ENCODE measurements at places on chromosomes 2 and 18.

GRCh38 chr2:67311536-67311935 is 85.6 kb upstream of the ETAA1 start:
- DNase-seq: no peak

DNA sequence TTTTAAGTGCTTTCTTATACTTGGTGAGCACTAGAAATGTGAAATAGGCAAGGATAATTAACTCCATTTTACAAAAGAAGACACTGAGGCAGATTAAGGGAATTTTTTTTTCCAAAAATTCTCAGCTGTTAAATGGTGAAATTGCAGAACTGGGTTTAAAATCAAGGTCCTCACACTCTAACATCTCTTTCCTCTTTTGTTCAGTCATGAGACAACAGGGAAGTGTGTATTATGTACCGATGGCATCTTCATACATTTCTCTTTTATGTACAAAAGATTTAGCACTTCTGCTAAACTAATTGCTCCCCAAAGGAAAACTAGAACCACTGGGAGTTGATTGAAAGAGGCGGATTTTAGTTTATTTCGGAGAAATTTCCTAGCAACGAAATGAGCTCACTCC is 203.0 kb downstream of the SETBP1 start:
- DNase-seq: no peak

GRCh38 chr2:18066066-18066465 is 187.6 kb downstream of the KCNS3 start:
- no peak for DNase-seq

DNA sequence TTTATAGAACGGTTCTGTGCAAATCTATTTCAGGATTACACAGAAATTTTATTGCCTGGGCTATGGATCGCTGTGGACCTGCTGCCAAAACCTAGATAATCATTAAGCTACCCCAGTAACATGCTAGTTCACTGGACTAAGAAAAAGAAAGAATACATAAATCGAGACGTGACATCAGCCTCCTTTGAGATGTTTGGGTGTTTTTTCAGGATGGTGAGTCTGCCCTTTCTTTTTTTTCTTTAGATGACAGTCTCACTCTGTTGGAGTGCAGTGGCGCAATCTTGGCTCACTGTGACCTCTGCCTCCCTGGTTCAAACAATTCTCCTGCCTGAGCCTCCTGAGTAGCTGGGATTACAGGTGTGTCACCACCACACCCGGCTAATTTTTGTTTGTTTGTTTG is 52.0 kb downstream of the FHOD3 start:
- DNase-seq: no peak

DNA sequence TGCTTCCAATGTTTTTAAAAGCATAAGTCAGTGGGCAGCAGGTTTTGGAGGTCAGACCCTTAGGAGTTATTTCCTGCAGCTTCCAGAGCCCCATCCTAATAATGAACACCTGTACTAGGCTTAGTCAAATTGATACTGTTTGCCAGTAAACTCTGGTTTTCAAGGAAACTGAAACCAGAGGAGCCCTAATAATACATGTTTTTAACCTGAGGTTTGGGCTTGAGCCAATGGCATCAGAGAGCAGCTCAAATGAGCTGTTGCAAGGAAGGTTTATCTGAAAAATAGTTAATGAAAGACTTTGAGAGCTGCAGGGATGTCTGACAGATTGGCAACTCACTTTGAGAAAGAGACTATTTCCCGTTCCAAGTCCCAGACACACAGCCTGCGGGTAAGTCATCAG is 54.6 kb downstream of the DCC start:
- DNase-seq: no peak

DNA sequence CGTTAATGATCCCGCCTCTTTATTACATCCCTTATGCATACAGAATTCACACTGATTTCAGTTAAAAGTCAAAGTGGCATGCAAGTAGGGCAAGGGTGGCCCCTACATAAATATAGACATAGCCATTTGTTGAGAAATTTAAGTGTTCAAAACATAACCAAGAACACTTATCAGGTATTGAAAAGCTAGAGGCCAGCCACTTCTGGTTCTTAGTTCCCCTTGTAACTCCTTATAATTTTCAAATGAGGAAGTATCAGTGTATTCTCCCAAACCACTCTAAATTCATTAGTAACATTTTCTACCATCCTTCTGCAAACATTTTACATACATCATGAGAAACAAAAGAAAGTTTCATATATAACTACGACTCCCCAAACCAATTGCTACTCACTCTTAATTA is 5.8 kb upstream of the ARL5A start:
- no peak for DNase-seq

DNA sequence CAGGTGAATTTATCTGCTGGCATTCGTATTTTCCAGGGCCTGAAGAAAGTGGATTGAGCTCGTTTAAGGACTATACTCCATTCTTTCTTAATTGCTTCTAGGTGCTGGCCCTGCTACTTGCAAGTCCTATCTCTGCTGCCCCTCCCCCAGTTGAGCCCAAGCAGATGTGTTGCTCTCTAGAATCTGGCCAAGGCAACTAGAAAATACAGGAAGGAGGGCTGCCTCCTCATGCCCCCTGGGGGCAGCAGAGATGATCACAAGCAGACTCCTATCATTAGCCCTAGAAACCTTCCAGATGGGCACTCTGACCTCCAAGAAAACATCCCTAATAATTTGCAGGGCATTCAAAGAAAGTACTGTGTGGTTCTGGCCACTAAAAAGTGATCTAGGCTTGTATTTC is 72.5 kb upstream of the CYP26B1 start:
- no peak for DNase-seq

GRCh38 chr2:100008956-100009355 is 133.4 kb downstream of the AFF3 start:
- no peak for DNase-seq

DNA sequence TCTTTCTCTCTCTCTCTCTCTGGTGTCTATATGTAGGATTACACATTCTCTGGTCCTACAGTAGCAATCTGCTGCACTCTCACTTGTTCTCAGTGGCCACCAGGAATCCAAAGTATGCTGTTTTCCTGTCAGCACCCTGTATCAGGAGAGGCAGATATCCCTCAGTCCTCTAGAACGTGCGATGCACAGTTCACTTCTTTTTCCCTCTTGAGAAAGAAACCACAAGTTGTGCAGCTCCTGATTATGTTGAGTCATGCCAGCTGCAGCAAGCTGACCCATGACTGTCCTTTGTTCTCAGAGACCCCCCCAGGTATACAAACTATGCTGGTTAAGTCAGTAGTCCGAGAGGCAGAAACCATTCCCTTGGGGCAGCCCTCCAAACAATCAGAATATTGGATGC is 54.6 kb downstream of the LANCL1 start:
- DNase-seq: no peak

DNA sequence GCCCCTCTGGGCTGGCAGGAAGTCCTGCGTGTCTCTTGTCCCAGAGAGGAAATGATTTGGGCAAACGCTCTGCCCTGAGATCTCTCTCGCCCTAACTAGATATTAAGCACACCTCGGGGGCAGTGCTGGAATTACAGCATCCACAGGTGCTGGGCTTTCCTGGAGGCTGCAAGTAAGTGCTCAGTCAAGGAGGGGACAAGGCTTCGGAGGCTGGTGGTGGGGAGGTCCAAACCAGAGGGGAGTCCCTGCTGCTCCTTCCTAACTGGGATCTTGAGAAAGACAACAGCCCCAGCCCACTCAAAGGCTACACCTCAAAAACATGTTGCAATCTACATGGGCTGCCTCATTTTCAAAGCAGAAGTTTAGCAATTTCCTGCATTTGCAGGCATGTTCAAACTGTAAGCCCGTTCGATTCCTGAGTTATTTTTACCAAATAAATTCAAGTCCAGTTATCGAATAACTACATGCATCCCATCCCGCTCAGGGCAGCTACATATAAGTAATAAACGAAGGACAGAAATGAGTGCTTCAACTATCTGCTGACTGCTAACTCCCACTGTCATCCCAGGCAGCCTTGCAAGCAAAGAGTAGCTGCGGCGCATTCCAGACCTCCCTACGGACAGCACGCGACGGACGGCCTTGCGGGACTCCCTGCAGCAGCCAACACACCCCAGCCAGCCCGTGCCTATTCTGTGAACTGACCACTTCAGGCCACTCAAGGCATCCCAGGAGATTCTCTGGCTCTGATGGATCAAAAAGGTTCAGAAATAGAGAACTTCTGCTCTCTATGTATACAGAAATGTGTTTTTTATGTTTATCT is 27.5 kb downstream of the ZNF516 start:
- DNase-seq: no peak

DNA sequence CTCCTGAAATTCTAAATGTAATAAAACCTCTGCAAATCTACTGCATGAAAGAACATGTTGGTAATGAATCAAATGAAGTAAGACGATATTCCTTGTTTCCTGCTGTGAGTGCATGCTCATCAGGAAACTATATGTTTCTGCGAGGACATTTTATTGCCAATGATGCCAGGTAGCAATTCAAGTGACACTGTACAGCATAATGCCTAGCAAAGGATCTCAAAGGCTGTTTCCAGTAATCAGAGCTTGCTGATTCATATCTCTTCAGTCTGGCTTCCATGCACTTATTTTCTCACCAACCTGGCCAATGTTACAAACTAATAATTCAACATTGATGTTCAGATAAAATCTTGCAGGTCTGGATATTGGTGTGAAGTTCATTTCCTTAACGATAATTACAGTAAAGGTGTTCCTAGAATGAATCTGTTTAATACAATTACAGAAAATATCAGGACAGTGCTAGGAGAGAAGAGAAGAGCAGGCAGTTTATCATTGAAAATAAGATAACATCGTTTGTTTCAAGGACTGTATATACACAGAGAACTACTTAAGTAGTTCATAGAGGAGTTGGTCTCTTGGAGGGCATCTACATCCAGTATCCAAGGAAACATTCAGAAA is 568.5 kb upstream of the SOX11 start:
- no peak for DNase-seq

DNA sequence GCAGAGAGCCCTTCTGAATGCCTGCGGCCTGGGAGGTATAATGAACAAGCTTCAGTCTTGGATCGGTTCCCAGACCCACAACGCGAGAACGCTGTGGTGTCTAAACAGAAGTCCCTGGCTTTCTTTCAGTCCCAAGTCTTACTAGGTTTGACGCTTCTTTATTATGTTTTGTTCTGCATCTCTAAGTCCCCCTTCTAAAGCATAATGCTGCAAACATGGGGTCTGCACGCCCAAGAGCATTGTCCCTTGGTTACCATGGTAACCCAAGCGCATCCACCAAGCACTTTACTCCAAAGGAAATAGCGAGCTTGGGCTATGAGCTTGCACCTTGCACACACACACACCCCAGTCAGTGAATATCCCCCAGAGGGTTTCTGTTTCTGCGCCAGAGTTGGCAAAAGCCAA is 193.7 kb downstream of the INO80D start:
- no peak for DNase-seq

- DNase-seq: no peak
Measured at GRCh38 chr2:190489475-190489874, 45.0 kb downstream of the NEMP2 start.

DNA sequence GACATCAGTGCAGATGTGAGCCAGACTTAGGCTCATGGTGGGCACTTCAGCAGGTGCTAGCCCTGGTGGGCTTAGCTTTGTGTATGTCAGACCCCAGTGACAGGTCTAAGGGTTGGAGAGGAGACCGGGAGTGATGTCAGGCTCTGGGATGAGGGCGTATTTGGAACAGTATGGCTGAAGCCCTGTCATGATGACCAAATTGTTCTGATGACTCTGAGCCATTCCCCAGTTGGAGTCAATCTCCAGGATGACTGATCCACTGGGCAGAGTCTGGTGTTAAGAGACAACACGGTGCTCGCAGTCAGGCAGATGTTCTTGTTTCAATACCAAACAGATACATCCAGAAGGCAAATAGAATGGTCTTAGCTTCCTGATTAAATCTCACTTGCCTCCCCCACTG is 241.5 kb downstream of the SOX11 start:
- no peak for DNase-seq

All from T-helper 1 cell (primary cell).